K562 (cell line): ENCODE measurements at places on chromosomes 6 and 20. TPM values are rescaled to one million over a fixed set of nuclear protein-coding genes. Genes with fewer than 3 reads are reported as not detected.
A peak's percentile ranks its signal among the peaks of the same experiment; 100 is the strongest.

The LST1 gene
- 1.7 and 1.9 TPM in 2 replicates for total RNA-seq

DNA sequence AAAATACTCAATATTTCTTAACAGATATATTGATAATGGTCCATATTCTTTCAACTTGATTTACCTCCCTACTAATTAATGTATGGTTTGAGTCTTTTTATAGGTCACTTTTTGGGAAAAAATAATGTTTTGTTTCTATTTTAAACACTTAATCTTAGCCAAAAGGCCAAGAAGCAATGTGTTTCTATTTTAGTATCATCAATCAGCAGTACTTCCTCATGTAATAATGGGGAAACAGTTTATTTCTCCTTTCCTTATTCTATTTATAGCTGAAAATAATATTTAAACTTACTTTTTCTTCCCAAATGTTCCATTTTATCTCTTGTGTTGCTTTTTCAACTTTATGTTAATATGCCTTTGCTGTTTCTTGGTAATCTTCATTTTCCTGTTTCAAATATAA lies 295.1 kb downstream of the ALDH8A1 start:
- DNase-seq, result no peak

- peak; percentile 71 for DNase-seq
These were observed 103.2 kb upstream of the FOXP4 start for GRCh38 chr6:41442800-41443501.

- no peak for DNase-seq
These were observed 18.3 kb downstream of the MRPS18A start for GRCh38 chr6:43669050-43669921.

The DEFB118 gene
- total RNA-seq, result not detected in 2 replicates

DNA sequence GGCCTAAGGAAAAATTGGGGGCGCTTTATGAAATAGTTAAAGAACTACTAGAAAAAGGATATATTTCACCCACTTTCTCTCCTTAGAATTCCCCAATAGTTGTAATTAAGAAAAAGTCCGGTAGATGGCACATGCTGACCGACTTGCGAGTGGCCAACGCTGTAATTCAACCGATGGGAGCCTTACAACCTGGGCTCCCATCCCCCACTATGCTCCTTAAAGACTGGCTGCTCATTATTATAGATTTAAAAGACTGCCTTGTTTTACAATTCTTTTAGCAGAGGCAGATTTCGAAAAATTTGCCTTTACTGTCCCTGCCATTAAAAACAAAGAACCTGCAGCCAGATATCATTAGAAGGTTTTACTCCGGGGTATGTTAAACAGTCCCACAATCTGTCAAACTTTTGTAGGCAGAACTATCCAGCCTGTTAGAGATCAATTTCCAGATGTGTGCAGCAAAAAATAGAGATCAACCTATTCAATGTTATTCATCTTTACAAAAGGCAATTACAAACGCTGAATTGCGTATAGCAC lies 58.5 kb upstream of the PRSS16 start:
- peak; percentile 77 for DNase-seq

The KCNK17 gene
- total RNA-seq, result not detected in 2 replicates

- no peak for DNase-seq
These were observed 67.6 kb downstream of the NOL4L start for GRCh38 chr20:32517518-32517873.

GRCh38 chr6:30102970-30103871 lies 9.7 kb downstream of the TRIM31 start:
- DNase-seq, result peak; percentile 89

GRCh38 chr6:157528931-157529653 lies 148.1 kb downstream of the ZDHHC14 start:
- DNase-seq, result peak; percentile 38

DNA sequence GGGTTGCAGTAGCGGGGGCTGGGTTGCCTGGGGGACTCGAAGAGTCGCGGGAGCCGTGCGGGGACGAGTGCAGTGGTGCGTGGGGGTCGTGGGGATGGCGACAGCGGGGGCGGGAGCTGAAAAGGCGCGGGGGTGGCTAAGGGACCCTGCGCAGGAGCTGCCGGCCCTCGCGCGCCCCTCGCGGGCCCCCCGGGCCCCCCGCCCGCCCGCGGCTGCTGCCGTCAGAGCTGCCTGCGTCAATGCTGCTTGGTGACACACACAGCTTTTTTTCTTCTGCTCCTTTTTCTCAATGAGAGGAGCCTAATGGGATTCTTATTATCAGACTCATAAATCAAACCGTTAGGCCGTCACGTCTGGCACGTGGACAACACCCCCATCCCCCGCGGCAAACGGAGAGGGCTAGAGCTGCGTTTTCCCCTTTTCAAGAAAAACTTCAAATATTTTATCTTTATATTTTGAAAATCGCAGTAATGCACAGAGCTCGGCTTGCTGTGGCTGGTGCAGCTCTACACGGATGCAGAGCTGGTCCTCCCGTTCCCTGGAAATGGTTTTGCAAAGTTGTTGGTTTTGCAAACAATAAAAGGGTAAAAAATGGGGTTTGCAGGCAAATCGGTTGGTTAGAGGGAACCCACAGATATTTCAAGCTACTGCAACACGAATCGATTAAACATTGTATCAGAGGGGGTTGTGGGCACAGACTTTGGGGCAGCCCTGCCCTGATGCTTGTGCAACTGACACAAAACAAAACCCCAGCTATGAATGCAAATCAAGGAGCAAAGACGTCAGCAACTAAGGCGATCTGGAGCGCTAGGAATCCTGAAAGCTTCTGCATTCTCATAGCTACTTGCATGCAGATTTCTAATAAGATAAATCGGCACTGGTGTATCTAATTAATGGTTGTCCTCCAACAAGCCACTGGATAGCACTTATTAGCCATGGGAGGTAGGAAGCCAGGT lies 161.4 kb downstream of the TBXT start:
- no peak for DNase-seq

GRCh38 chr6:157468054-157468453 lies 87.1 kb downstream of the ZDHHC14 start:
- no peak for DNase-seq

DNA sequence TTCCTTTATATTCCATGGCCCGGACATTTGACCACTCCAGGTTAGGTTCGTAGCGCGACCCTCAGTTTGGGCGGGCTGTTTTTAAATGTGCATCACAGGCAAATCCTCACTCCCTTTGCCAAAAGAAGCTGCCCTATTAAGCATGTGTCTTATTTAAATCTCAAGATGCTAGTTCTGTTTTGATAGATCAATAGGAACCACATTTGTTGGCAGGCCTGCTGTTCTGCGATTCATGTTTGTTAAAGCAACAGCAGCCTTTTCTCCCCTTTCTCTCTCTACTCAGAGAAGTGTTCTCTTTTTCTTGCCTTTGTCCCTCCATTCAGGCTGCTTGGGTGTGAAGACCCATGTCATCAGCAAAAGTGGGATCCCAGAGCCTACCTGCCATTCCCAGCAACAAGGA lies 212.0 kb upstream of the SSTR4 start:
- DNase-seq, result no peak

The PNLDC1 gene
- not detected in 2 replicates for total RNA-seq

The TFEB gene
- 3.6 and 4.7 TPM in 2 replicates for total RNA-seq
